D721Med (cell line): ENCODE measurements at places on chromosomes 13 and 19.

- no peak for DNase-seq
Observed at GRCh38 chr13:103815619-103816018, 749.4 kb upstream of the SLC10A2 start.

DNA sequence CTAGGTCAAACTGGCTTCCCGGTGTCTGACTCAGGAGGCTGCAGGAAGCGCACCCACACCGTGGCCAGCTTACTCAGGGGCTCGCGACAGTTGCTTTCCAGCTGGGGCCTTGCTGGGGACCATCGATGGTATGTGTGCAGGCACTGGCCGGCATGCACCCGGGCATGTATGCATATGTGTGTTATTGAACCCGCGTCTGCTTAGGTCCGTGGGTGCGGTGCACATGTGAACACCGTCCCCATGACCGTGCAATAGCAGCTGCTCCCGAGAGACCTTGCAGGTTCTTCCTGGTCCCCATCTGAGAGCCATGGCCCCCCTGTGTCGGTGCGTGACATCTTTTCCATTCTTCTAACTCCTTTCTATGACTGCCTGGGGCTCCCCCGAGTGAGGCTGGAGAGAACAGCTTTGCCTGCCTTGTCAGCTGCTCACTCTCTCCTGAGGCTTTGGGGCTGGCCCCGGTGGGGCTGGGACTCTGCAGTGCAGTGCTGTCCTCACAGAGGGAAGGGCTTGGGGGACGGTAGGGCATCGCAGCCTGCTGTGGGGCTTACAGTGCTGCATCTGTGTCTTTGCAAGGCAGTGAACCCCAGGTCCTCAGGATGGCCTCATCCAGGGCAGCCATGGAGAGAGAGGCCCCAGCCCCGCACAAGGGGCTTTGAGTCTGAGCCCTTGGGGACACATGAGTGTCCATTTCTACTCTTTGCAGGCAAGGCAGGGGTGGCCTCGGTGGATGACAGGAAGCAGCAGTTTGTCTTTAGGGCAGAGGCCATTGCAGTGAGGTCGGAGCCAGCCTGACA lies 65.1 kb downstream of the CHST8 start:
- DNase-seq: no peak

- no peak for DNase-seq
Observed at GRCh38 chr13:24103782-24104372, 56.6 kb upstream of the SPATA13 start.

DNA sequence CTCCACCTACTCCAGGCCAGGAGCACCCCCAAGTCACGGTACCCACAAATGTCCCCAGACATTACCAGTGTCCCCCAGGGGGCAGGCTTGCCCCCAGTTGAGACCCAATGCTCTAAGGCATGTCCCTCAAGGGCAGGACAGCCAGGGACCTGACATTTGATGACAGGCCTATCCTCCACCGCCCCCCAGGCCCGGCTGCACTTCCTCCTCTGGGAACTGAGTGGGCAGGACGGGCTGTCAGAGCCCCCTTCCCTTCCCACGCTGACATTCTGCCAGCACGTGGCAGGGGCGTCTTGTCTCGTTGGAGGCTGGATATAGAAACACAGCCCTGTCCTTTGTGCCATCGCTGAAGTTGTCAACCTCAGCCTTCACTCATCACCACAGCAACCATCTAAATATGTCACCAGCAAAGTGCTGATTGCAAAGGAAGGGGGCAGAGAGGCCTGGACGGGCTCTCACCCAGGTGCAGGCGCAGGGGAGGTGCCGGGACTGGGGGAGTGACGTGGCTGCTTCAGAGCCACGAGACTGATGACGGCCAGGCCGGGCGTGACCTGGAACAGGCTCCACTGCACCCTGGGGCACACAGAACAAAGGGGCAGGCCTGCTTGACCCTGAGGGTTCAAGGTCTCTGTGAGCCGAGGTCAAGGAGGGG lies 38.4 kb downstream of the GNG7 start:
- no peak for DNase-seq

- no peak for DNase-seq
Observed at GRCh38 chr13:59281453-59281852, 882.3 kb downstream of the DIAPH3 start.

- no peak for DNase-seq
Observed at GRCh38 chr19:41427647-41428480, 690 bp upstream of the B3GNT8 start.

DNA sequence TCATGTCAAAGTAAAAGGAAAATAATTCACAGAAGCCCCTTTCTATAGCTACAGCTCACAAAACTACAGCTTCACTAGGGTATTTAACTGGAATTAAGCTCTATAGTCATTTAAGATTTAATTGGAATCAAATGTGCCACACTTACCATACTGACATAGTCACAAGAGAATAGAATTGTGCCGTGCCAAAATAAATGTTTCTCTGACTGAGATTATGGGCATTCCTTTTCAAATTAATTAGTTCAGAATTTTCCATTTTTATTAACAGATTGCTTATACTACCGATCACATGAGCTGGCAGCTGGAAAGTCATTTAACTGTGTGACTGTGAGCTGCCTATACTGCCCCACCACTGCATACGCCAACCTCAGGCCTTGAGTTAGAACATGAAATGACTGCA lies 108.4 kb downstream of the LHFPL6 start:
- DNase-seq: no peak

- DNase-seq: no peak
Observed at GRCh38 chr19:11025445-11025844, 63.8 kb upstream of the LDLR start.
